Mucosa of gallbladder (tissue), 1 donor: ENCODE measurements at places on chromosomes 3 and 15. TPM values are rescaled to one million over a fixed set of nuclear protein-coding genes. Genes with fewer than 3 reads are reported as not detected.

Gene VGLL3
- total RNA-seq, result 39.2 TPM

Gene ADGRG7
- total RNA-seq, result 2.0 TPM

Gene RASA2
- 10.0 TPM for total RNA-seq

Gene RAB6B
- total RNA-seq, result 8.4 TPM

Gene ITPKA
- total RNA-seq, result 3.2 TPM

Gene CNTN3
- 10.8 TPM for total RNA-seq

Gene CPA3
- 46.6 TPM for total RNA-seq

Gene CCDC39
- not detected for total RNA-seq

Gene TMCC1
- total RNA-seq, result 52.9 TPM

Gene GOLGA6A
- not detected for total RNA-seq

Gene NRG4
- not detected for total RNA-seq

- DNase-seq, result no peak
Measured at GRCh38 chr3:152185891-152186630, 82.7 kb upstream of the MBNL1 start.

DNA sequence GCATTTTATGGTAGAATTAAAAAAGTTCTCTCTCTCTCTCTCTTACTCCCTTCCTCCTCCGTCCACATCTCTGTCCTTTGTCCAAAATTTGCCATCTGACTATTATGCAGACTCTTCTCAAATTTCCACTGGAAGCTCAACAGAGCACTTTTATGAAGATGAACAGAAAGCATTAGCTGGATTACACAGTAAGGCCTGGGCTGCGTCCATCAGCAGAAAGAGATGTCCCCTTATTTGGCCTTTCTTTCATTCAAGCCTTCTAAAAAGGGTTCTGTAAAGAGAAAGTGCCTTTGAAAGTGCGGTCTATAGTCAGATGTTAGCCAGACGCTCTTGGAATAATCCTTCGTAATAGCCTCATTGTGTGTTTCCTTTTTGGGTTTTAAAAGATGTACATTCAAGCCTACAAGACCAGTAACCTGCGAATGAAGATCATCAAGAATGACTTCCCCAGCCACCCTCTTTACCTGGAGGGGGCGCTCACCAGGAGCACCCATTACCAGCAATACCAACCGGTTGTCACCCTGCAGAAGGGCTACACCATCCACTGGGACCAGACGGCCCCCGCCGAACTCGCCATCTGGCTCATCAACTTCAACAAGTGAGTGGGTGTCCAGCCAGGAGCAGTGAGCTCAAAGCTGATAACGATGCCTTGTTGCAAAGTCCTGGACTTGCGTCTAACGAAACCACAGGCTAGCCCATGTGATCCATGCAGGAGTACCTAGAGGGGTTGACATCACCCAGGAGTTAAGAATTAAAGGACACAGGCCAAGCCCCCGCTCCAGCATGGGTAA is 53.1 kb downstream of the MESD start:
- DNase-seq, result no peak

DNA sequence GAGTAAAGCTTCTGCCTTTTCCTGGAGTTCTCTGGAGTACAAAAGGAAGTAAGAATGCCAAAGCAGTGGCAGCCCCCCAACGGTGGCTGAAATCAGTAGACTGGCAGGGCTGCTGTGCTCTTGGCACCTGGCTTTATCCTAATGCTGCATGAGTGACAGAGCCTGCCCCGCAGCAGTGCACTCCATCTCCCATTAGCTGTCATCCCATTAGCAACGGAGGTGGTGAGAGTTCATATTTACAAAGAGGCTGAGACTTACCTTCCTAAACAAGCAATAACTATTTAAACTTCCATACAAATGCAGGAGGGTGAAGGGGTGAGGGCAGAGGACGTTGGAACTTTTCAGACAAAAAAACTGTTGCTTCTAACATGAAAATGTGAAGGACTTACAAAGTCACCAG is 51.9 kb downstream of the SERPINI1 start:
- no peak for DNase-seq

DNA sequence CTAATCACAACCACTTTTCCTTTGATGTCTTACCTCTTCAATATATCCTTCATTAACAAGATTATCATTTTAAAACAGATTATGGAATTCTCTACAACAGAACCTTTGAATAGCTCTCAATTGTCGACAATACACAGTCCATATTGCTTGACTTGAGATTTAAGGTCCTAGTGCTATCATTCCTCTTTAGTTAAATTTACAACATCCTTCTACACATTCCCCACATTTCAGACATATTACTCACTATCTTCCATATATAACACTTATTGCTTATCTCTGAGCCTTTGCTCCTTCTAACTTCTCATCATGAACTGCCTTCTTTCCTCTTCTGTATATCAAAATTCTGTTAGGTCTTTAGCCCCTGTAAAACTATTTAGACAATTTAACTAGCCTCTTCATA is 247.0 kb downstream of the STXBP5L start:
- no peak for DNase-seq

DNA sequence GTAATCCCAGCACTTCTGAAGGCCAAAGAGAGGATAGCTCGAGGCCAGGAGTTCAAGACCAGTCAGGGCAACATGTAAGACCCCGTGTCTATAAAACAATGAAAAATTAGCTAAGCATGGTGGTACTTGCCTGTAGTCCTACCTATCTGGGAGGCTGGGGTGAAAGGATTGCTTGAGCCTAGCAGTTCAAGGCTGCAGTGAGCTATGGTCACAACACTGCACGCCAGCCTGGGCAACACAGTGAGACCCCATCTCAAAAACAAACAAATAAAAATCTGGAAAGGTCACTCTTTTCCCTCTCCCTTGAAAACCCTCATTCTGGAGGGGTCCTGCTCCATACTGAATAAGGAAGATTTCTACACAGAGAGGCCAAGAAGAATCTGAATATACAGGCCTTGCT is 43.5 kb upstream of the ZNF280D start:
- DNase-seq, result no peak

DNA sequence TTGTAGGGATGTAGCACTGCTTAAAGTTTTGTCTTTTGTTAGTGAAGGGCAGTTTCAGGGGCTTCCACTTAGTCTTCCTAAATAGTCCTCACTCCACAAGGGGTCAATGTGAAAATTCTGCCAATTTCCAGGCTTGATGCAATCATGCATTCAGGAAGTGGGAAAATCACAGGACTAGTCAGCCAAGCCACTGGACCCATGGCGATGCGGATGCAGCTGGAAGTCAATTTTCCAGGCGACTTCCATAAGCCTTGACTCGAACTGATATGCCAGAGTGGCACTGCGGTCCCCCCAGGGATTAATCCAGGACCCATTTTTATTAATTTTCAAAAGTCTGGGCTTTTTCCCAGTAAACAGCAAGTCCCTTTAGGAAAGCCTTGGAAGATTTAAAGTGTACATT is 26.1 kb downstream of the GBE1 start:
- no peak for DNase-seq

GRCh38 chr15:25693321-25694238 is 169.5 kb downstream of the ATP10A start:
- DNase-seq, result peak; percentile 32

GRCh38 chr3:87076946-87077345 is 86.0 kb upstream of the VGLL3 start:
- DNase-seq, result no peak

- no peak for DNase-seq
Measured at GRCh38 chr15:98398886-98399285, 249.5 kb upstream of the IGF1R start.

DNA sequence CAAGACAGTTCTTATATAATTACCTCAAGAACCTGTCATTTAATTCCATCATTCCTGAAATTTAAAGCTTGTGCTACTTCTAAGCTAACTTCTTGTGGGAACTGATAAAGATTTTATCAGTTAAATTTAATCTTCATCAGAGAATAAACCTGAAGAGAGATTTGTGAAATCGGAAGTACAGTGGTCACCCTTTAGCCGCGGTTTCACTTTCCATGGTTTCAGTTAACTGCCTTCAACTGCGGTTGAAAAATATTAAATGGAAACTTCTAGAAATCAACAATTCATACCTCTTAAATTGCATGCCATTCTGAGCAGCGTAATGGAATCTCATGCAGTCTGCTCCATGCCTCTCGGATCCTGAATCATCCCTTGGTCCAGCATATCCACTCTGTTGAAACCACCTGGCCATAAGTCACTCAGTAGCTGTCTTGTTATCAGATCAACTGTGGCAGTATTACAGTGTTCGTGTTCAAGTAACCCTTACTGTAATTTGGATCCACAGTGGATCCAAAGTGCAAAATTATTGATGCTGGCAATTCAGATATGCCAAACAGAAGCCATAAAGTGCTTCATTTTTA is 626.1 kb downstream of the CADM2 start:
- DNase-seq, result no peak

DNA sequence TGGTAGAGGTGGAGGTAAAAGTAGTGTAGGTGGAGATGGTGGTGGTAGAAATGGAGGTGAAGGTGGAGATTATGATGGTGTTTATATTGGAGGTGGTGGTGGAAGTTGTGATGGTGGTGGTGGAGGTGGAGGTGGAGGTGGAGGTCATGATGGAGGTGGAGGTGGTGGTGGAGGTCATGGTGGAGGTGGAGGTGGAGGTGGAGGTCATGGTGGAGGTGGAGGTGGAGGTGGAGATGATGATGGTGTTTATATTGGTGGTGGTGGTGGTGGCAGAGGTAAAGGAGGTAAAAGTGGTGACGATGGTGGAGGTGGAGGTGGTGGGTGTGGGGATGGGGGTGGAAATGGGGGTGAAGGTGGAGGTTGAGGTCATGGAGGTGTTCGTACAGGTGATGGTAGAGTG is 107.8 kb downstream of the ASB7 start:
- DNase-seq, result no peak

DNA sequence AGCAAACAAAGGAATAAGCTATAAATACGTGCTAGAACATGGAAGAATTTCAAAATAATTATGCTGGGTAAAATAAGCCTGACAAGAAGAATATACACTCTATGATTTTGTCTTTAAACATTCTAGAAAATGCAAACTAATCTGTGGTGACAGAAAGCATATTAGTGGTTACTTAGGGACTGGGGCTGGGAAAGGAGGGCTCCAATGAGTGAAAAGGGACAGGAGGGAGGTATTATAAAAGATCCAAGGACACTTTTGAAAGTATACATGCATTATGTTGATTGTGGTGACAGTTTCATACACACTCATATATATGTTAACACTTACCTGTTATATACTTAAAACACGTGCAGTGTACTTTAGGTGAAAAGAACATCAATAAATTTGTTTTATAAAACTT is 23.0 kb downstream of the MYH15 start:
- no peak for DNase-seq

DNA sequence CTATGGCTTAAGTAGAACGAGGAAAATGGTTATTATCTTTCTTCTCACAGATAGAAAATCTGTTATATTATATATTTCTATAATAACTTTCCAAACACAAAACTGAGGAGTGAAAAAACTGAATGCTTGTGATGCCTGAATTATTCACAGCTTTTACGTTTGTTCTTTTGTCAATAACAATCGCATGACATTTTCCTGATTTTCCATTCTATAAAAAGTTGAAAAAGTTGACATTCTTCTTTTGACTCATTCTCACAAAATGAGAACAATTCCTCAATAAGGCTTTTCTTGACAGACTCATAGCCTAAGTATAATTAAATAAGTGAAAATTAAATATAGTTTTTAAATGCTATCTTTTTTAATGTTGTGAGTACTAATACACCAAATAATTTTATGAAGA is 288.8 kb upstream of the TGFBR2 start:
- DNase-seq, result no peak

DNA sequence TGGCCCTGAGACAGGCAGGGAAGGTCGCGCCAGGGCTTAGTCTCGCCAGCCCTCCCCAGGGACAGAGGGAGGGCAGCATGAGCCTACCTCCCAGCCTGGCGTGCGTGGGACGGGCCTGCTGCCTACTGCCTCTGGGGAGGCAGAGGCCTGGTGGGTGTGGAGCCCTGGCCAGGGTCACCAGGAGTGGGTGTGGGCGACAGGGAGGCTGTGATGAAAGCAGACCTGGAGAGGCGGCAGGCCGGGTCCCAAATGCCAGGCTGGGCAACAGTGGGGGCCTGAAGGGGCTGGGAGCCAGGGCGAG is 33.1 kb downstream of the PLXNA1 start:
- DNase-seq, result no peak

GRCh38 chr3:13648060-13649001 is 99.4 kb downstream of the FBLN2 start:
- DNase-seq, result peak; percentile 81

- DNase-seq, result no peak
Measured at GRCh38 chr3:97860364-97860763, 38.6 kb downstream of the CRYBG3 start.

DNA sequence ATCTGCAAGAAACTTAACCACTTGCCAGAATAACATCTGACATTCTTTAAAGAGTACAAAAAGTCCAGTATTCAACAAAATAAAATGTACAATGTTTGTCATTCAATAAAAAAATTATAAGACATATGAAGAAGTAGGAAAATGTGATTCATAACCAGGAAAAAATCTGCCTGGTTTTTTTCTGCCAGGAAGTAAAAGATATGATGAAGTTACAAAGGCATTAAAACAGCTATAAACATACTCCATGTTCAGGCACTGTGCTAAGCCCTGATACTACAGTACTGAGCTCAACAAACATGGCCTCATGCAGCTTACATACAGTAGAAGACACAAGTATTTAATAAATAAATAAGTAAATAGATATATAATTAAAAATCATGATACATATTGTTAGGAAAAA is 178.4 kb upstream of the STT3B start:
- DNase-seq, result no peak

GRCh38 chr3:101876142-101876541 is 26.8 kb downstream of the NFKBIZ start:
- DNase-seq, result no peak

GRCh38 chr3:186185194-186185787 is 76.4 kb upstream of the ETV5 start:
- no peak for DNase-seq

DNA sequence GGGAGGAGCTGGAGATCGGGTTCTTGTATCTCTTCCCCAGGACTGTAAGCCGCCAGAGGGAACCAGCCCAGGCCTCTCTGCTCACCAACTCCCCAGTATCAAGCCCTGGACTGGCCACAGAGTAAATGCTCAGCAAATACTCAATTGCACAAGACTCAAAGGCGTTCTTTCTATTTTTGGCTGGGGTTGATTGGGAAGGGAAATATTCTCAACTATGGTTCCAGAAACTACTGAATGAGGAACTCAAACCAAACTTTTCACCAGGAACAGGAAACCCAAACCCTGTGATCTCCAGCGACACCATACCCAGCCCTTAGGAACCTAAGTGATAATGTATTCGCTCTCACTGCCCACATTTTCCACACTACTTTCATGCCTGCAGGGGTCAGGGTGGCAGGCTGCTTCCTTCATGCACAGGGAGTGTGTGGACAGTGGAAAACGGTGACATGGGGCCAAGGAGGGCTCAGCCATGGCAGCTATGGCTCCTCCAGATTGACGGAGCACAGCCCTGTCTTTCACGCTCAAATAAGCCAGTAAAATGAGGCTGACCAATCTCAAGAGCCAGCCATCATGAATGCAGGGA is 124.7 kb upstream of the RAD18 start:
- DNase-seq, result no peak

DNA sequence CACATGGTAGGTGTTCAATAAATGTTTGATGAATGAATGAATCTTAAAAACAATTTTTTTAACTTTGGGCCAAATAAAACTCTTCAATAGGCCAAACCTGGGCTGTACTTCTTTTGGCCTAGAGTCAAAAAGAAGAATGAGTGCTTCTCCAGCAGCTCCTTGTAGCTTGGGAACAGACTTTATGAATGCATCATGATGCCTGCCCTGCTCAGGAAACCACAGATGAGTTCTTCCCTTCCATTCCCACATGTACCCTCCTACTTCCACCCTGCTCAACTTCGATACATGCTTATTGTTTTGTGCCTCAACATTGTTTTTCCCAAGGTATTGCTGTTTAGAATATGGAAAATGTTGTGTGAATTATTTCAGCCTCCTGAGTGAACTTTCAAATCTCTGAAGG is 87.0 kb downstream of the FILIP1L start:
- DNase-seq, result no peak

GRCh38 chr3:103767635-103768034 is 1332.8 kb downstream of the ZPLD1 start:
- no peak for DNase-seq
